ENCODE measurements at places on chromosomes 5 and 9. TPM values are rescaled to one million over a fixed set of nuclear protein-coding genes. Genes with fewer than 3 reads are reported as not detected.

GRCh38 chr5:145178641-145179523 lies 656.3 kb downstream of the PRELID2 start:
- no peak for DNase-seq

- no peak for DNase-seq
These were observed 13.8 kb upstream of the RANBP17 start for GRCh38 chr5:170848033-170848432.

DNA sequence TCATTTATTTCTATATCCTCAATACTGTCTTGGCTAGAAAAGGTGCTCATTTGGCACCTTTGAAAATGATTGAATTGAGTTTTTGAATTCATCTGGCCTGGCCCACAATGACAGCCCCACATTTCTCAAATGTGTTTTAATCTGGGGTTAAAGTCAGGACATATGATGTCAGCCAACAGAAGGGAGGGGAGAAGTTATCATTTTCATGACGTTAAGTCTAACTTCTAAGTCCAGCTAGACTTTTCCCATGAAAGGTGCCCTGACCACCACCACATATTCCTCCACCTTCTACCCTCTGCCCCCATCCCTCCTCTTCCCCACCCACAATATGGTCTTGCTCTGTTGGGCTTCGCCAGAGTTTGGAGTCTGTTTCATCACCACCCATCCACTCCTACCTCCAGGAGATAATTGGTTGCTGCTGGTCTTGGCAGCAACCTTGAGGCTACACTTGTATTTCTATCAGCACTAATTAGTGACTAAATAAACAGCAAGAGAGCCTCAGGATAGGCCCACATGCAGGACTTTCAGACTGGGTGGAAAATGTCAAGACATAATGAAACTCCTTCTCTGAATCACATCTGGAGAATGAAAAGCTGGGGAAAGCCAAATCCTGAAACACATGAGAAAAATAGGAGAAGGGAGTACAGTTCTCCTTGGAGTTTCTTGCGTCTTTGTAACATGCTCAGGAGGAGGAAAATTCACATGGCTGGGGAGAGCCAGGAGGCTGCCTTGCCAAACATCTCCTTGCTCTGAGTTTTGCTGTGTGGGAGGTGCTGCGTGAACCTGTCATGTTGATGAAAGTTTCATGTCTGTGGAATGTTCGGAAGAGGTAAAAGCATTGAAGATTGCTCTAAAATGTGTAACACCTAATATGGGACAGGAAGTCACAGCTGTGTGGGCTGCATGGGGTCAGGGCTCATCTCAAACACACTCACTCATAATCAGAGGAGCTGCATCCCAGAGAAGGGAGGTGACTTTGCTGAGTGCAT lies 544.7 kb upstream of the KLF4 start:
- DNase-seq = no peak

DNA sequence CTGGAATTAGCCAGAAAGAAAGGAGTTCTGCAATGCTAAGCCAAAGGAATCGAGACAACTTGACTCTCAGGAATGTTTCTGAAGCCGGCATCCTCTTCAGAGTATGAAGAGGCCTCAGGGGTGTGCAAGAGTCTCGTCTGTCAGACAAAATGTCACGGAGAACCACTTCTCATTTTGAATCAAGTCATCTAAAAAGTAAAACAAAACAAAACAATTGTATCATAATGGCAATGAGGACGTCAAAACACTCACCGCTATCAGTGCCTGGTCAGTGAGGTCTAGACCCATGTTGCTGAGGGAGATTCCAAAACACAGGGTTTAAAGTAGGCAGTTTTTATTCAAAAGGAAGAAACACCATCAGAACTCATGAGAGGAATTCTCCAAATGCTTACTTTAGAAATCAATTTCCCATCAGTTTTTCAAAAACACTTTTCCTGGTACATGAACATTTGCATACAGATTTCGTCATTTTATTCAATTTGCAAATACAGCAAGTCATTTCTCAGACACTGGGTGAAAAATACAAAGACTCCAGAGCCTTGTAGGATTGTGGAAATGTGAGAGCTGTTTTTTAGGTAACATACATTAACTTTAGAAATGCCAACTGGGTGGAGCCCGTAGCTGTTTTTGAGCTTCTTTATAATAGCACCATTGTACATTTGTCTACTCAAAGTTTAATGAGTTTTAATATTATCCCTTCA lies 89.5 kb upstream of the MAP3K1 start:
- DNase-seq = no peak

Gene SMIM3
- 4.9 TPM for total RNA-seq

- no peak for DNase-seq
These were observed 167.0 kb downstream of the YTHDC2 start for GRCh38 chr5:113680534-113680933.

Gene TNFAIP8
- total RNA-seq = 63.0 TPM

- no peak for DNase-seq
These were observed 124.1 kb downstream of the SYK start for GRCh38 chr9:90925581-90926257.

DNA sequence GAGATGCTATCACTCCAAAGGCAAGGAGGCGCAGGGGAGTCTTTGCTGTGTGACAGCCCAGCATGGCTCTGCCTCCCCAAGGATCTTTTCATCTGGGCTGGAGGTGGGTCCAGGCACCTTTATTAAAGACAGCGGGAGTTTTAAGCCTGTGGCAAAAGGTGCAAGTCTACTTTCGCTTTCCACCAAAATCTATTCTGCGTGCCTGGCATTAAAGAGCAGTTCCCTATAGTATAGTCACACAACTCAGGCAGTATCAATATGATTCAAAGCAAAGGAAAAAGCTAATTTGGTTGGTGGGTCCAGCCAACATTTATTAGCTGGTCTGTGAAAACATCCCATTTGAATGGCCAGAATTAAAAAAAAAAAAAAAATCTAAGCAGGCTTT lies 398.7 kb downstream of the EBF1 start:
- no peak for DNase-seq

DNA sequence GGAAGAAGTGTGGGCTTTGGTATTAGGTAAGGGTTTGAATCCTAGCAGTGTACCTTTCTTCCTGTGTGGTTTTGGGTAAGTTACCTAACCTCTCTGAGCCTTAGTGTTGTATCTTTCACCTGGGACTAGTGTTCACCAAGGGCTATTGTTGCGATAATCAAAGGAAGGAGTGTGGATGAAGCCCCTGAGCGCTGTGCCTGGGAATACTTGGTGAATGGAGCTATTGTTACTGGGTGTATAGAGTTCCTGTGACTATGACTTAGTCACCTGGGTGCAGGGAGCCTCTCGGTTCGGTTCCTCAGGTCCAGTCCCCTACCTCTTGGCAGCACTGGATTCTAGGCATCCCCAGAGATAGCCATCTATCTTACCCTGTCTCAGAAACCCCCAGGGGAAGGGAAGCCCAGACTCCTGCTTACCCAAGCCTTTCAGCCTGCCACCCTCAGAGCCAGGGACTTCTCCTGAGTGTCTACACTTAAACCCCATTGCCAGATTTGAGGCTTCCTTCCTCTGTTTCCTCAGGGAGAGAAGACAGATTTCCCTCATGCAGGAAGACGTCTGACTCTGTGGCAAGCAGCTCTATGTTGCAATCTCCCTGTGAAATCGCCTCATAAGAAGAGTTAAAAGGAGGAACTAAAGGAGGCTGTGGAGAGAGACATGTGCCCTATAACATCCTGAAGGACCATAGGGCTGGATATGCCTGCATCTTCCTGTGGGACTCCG lies 181.0 kb upstream of the PITX1 start:
- DNase-seq = no peak

GRCh38 chr5:149859746-149860145 lies 84.8 kb downstream of the PDE6A start:
- DNase-seq = no peak

- DNase-seq = no peak
These were observed 8.6 kb downstream of the RAB14 start for GRCh38 chr9:121192959-121193640.

Measured in CD8-positive, alpha-beta T cell (primary cell).